ENCODE measurements at places on chromosomes 7 and 10.
A peak's percentile ranks its signal among the peaks of the same experiment; 100 is the strongest.

DNA sequence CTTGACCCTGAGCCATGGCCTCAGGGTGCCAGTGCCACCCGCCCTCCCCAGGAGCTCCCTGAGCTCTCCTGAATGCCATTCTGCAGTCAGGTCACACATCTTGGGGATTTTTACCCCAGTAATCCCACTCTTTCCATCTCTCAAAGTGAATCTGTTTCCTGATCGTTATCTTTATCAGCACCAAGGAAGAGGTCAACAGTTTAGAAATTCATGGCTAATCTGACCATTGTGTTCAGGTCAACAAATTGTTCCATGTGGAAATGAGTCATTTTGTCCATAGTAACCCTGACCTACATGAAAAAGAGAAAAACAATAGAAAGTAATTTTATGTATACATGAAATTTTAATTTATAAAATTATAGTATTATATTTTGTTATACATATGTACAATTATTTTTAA lies 28.8 kb upstream of the ZNF488 start:
- DNase-seq: no peak

GRCh38 chr7:2528481-2529095 lies 9.0 kb downstream of the LFNG start:
- DNase-seq: no peak

DNA sequence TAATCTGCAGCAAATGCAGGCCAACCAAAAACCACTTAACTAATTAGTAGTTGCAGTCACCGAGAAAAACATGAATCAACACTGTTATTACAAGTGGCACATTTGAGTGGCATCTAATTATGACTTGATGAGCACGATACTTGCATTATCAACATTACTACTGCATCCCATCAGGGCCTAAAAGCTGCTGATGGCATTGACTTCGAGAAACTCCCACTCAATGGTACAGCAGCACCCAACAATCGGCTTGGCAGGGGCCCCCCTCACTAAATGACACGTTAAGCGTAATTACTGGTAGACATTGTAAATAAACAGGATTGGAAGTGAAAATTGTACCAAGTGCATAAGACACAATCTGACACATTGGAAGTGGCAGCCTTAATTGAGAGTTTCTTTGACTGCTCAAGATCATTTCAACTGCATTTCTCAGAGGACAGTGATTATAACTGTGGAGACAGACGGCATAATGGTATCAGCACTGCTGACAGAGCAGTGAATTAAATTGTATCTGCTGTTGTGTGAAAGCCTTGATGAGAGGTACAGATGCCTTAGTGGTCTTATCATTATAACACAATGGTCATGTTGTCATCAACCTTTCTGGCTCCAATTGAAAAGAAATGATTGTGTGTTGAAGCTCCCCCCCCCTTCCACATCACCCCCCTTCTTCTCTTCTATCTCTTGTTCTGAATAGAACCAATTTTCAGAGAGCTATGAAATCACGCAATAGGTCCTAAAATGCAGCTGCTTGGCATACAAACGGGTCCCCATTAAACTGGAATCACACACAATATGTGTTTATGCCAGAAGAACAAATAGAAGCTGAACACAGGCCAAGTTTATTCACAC lies 43.4 kb downstream of the SHTN1 start:
- DNase-seq: no peak

GRCh38 chr10:107497024-107497423 lies 332.5 kb upstream of the SORCS1 start:
- DNase-seq: no peak

DNA sequence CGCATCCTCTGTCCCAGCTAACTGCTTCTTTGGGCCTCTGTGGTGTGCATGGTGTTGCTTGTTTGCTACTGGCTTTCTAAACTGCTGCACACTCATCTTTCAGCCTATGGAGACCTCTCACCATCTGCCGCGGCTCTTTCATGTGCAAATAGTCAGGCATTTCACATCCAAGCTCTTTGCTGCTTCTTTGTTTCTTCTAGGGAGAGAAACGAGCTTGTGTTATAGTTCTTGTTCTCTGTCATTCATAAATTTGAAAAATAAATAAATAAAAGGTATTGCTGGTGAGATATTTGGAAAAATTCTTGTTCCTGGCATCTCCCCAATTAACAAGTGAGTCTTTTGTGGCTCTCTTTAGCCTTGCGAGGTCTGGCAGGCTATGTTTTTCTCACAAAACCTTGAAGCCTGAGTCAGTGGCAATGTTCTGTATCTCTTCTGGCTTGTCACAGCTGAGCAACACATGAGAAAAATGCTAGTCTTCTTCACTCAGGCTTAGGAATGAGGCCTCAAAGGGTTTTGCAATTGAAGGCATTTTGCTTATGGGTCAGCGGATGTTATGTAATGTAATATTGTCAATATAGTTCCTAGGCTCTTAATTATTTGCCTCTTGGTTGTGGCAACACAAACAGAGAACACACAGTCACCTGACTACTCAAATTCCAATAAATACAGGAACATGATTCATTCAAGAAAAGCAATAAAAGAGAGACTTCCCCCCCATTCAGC lies 274.0 kb downstream of the FRMD4A start:
- DNase-seq: no peak

DNA sequence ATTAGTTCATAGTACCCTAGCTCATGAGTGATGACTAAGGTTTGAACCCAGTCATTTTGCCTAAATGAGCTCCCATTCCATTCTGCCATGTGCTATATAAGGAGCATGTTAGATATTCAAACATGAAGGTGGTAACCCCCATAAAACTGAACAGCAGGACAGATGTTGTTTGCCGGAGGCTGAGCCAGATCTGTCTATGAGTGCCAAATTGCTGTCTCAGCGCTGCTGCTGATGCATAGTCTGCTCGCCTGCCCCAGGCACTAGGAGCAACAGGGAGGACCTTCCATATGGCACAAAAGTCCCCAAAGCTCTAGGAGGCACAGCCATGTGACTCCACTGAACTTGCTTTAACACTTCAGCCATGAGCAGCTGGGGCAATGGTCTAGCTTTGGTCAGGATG lies 466.0 kb upstream of the GHITM start:
- no peak for DNase-seq

DNA sequence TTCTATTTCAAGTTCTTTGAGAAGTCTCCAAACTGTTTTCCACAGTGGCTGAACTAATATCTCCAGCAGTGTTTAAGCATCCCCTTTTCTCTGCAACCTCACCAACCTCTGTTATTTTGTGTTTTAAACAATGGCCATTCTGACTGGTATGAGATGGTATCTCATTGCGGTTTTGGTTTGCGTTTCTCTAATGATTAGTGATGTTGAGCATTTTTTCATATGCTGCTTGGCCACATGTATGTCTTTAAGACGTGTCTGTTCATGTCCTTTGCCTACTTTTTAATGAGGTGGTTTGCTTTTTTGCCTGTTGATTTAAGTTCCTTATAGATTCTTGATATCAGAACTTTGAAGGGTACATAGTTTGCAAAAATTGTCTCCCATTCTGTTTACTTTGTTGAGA lies 156.6 kb upstream of the IMMP2L start:
- no peak for DNase-seq

DNA sequence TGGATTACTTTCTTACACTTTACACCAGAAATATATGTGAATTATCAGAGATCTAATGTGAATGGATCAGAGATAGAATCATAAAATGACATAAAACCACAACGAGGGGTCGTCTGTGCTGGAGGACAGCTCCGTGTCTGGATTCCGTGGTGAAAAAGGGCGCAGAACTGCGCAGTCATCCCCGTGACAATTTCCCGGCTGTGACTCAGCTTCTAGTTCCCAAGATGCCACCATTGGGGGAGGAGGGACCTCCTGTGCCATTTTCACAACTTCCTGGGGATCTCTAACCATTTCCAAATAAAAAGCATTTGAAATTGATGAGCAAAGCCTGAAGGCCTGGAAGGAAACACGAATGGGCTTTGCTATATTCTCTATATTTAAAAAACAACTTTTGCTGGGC lies 72.1 kb downstream of the PDGFA start:
- no peak for DNase-seq

DNA sequence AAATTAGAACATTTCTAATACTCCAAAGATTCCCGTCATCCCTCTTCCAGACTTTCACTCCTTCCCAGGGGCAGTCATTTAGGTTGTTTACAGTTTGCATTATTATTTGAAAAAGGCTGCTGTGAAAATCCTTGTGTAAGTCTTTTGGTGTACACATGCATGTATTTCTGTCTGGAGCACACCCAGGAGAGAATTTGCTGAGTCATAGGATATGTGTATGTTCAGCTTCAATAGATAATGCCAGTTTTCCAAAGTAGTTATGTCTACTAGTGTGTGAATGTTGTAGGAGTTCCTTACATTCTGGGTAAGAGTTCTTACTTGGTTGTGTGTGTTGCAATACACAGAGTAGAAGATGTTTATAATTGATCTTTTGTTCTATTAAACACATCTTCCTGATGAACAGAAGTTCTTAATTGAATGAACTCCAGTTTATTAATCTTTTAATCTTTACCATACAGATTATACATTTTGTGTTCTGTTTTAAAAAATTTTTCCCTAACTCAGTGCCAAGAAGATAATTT lies 25.3 kb downstream of the CROT start:
- no peak for DNase-seq

- no peak for DNase-seq
These were observed 46.6 kb downstream of the MACC1 start for GRCh38 chr7:20170633-20171032.

DNA sequence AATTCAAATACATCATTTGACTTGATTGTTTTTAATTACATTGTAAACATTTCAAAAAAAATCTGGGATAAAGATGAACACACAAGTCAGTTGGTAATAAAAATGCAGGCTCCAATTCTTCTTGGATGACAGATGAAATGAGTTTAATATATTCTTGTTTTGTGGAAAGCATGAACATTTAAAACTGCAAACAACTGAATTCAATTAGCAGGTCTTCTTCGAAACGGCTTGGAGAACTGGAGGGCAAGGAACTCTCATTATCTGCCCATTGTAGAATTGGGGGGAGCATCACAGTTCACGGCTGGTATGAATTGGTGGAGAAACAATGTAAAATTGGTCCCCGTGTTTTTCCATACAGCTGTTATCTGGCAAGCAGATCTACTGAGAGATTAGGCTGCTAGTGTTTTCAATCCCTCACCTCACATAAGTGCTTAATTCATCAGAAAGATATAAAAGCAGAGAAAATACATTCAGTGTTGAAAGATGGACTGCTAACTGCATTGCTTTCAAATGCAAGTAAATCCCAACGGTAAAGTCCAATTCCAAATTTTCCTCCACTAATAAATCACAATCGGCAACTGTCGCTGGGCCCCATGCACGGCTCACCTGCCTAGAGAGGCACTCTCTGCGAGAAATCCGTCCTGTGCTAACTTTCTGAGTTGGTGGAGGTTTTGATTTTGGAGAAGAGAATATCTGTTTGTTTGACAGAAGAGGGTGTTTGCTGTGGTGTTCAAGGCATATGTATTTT lies 199.5 kb downstream of the ZNF438 start:
- DNase-seq: no peak

DNA sequence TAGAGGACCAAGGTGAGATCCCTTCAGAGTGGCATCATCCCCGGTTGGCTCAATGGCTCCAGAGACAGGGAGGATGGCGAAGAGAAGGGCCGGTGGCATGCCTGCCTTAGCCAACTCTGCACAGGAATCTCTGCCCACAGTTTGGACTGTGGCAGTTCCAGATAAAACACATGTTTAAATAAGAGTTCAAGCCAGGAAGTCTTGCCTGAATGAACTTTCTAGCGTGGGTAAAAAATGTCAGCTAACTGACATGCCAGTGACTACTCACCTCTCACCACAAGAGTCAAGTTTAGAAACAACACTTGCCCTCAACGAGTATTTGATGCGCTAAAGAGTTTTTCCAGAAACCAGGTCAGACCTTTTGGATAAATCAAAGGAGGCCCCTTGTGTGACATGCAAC lies 3.0 kb downstream of the NOD1 start:
- DNase-seq: no peak

DNA sequence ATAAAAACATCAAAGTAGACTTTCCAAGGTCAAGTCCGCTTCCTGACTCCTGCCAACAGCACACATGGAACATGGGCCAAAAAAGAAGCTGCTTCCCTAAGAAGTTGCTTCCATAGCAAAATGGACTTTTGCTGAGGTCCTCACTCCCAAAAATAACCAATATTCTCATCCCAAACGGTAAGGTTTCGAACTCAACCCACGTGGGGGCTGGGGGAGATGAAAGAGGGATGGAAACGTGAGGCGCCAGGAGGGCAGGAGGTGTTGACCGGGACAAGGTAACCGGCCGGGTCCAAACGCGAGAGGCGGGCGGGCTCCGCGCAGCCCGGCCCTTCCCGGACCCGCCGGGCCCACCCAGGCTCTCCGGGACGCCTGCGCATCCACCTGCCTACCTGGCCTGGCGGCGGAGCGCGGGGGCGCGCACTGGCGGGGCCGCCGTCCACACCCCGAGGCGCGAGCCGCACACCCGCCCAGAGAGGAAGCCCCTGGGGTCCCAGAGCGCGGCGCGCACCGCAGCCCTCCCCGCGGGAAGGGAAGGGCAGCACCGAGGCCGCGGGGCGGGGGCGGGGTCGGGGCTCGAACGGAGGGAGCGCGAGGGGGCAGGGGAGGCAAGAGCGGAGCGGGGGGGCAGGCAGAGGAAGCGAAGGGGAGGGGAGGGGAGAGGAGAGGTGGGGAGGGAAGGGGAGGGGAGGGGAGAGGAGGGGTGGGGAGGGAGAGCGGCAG lies 742 bp downstream of the LMBR1 start:
- peak; percentile 20 for DNase-seq

DNA sequence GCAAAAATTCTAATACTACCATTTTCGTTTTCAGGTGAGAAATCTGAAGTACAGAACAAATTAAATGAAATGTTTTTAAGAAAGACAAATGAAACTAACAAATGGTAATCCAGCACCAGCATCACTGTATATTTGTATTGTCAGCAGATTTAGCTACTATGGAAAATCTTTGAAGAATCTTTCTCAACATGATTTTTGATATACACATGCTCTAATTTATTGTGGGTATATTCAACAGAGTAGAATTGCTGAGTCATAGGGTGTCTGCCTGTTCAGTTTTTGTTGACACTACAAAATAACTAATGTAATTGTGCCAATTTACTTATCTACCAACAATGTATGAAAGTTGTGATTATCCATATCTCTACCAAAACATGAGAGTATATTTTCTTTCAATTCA lies 437.6 kb downstream of the PCDH15 start:
- no peak for DNase-seq

DNA sequence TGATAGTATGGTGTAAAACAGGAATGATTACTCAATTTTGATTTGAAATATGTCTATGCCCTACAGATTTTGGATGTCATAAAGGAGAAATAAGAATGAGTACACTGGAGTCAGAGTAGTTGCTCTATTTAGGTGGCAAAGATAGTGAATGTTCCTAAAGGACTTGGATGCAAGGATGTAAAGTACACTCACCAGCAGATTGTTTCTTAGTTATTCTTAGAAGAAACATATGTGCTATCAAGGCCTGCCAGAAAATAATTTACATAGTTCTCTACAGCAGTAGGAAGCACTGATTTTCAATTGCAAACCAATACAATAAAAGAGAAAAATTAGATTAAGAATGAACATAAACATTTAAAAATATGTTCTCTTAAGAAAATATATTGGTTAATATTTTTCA lies 259.4 kb downstream of the PPP1R3A start:
- DNase-seq: no peak

- DNase-seq: no peak
These were observed 172.7 kb upstream of the GDF10 start for GRCh38 chr10:47127188-47127785.

- DNase-seq: no peak
These were observed 80.9 kb upstream of the AGBL3 start for GRCh38 chr7:134905375-134905774.
